Daoy (cell line): ENCODE measurements at places on chromosomes 5 and 9. TPM values are rescaled to one million over a fixed set of nuclear protein-coding genes. Genes with fewer than 3 reads are reported as not detected.

The PPP6C gene
- 59.9 and 67.7 TPM in 2 replicates for total RNA-seq

The HTR1A gene
- not detected in 2 replicates for total RNA-seq

The ATP6V0E1 gene
- 166 and 186 TPM in 2 replicates for total RNA-seq

The NRARP gene
- 3.5 and 10.0 TPM in 2 replicates for total RNA-seq

The CARTPT gene
- not detected in 2 replicates for total RNA-seq

The PALM2AKAP2 gene
- total RNA-seq: 26.9 and 27.4 TPM in 2 replicates

The DAB2 gene
- 8.3 and 10.3 TPM in 2 replicates for total RNA-seq

The GFI1B gene
- total RNA-seq: not detected in 2 replicates

The C1QTNF3 gene
- 0.11 and 0.89 TPM in 2 replicates for total RNA-seq

The ANGPTL2 gene
- 12.4 and 18.6 TPM in 2 replicates for total RNA-seq

The MCCC2 gene
- 41.6 and 44.6 TPM in 2 replicates for total RNA-seq

The LIFR gene
- 7.4 and 10.1 TPM in 2 replicates for total RNA-seq

The CTXN3 gene
- not detected in 2 replicates for total RNA-seq

The TAL2 gene
- 0.46 TPM in 1 of 2 replicates, not detected in the other for total RNA-seq

The OR1J2 gene
- not detected in 2 replicates for total RNA-seq

The GALNT10 gene
- total RNA-seq: 31.2 and 44.7 TPM in 2 replicates

The ARHGEF28 gene
- total RNA-seq: 0.65 and 3.9 TPM in 2 replicates

The LVRN gene
- total RNA-seq: 0.06 TPM in 1 of 2 replicates, not detected in the other

The LRRC26 gene
- not detected in 2 replicates for total RNA-seq

The SPINK7 gene
- not detected in 2 replicates for total RNA-seq

The GPR150 gene
- total RNA-seq: 0.29 TPM in 1 of 2 replicates, not detected in the other

The SPINK1 gene
- 0.51 TPM in 1 of 2 replicates, not detected in the other for total RNA-seq

The NAIP gene
- 0.57 and 1.9 TPM in 2 replicates for total RNA-seq

The ANXA1 gene
- 826 and 1,064 TPM in 2 replicates for total RNA-seq

The ADRB2 gene
- total RNA-seq: 2.1 and 3.7 TPM in 2 replicates

The TBC1D2 gene
- 7.9 and 11.9 TPM in 2 replicates for total RNA-seq

The LTC4S gene
- total RNA-seq: not detected in 2 replicates

The HACD4 gene
- total RNA-seq: not detected in 2 replicates
